Activated naive CD8-positive, alpha-beta T cell treated with anti-CD3 and anti-CD28 coated beads for 36 hours (primary cell): ENCODE measurements at places on chromosomes 1 and 21. TPM values are rescaled to one million over a fixed set of nuclear protein-coding genes. Genes with fewer than 3 reads are reported as not detected.

Gene RGSL1
- total RNA-seq, result not detected

Gene PROX1
- total RNA-seq, result not detected

Gene TMEM82
- not detected for total RNA-seq

Gene S100A7
- not detected for total RNA-seq

Gene KCNA2
- total RNA-seq, result 0.04 TPM

Gene TMPRSS3
- 49.1 TPM for total RNA-seq

Gene FCMR
- total RNA-seq, result 45.5 TPM

Gene SEC16B
- total RNA-seq, result not detected

Gene BEND5
- total RNA-seq, result 48.3 TPM

Gene MAP3K7CL
- 4.8 TPM for total RNA-seq

Gene FLG2
- total RNA-seq, result not detected

Gene PARP1
- total RNA-seq, result 228 TPM

Gene CD5L
- total RNA-seq, result not detected

Gene PCAT6
- total RNA-seq, result 0.45 TPM

Gene CLDN19
- total RNA-seq, result not detected

Gene S100A16
- total RNA-seq, result not detected

Gene ZNF695
- total RNA-seq, result 0.20 TPM

Gene FAM151A
- not detected for total RNA-seq

Gene SMPDL3B
- total RNA-seq, result 0.97 TPM

Gene LRP8
- total RNA-seq, result 47.7 TPM

Gene OXCT2
- total RNA-seq, result 3.8 TPM

Gene ACOT11
- total RNA-seq, result 1.0 TPM

Gene VWA5B1
- total RNA-seq, result 0.31 TPM

Gene KLF17
- not detected for total RNA-seq

Gene ZFP69
- total RNA-seq, result 4.2 TPM

Gene DOCK7
- total RNA-seq, result 12.7 TPM

Gene TTC4
- total RNA-seq, result 40.1 TPM

Gene GPR25
- not detected for total RNA-seq

Gene CA6
- total RNA-seq, result 12.3 TPM

Gene FALEC
- not detected for total RNA-seq

Gene SPATA21
- total RNA-seq, result not detected

Gene ADPRS
- total RNA-seq, result 47.0 TPM

Gene KRTAP23-1
- not detected for total RNA-seq

Gene CYP4Z1
- not detected for total RNA-seq

Gene RGS18
- total RNA-seq, result not detected

Gene SNX7
- not detected for total RNA-seq

Gene CR2
- 1.6 TPM for total RNA-seq

Gene PEX11B
- 33.8 TPM for total RNA-seq

Gene XCL2
- 136 TPM for total RNA-seq

Gene NSL1
- 35.7 TPM for total RNA-seq

Gene PLXNA2
- total RNA-seq, result not detected
